ENCODE measurements at places on chromosomes 16 and 17.

- peak; percentile 28 for DNase-seq
Measured at GRCh38 chr16:76639685-76640289, 362.6 kb downstream of the CNTNAP4 start.

DNA sequence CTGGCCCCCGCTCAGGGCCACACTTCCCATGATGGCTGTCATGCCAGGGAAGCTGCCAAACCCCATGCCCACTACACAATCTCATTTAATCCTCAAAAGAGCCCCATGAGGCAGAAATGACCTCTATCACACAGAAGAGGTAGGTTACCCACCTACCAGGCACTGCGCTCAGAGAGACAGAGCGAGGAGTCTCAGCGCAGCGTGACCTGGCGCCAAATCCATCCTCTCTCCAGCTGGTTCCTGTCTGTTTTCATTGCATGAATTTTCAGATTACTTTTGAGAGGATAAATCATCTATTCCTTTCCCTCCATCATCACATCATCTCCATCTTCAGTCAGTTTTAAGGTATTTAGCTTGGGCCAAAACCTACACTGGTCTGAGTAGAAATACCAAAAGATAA is 101.5 kb upstream of the DNAH17 start:
- DNase-seq = no peak

DNA sequence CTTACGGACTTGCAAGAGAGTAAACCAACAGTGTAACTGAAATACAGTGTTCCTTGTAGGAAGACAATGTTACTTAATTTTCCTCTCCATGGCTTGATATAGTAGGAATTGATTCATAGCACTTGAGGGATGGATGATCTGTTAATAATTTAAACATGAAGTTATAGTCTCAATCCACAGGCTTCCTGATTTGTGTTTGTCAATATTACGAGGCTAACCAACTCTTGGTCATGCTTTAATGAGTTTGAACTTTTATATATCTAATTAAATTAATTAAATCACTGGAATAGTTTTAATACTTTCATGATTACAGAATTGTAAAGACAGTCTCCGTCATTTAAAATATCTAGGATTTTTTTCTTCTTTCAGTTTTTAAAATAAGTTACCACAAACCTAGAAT is 112.0 kb upstream of the HAS3 start:
- no peak for DNase-seq

DNA sequence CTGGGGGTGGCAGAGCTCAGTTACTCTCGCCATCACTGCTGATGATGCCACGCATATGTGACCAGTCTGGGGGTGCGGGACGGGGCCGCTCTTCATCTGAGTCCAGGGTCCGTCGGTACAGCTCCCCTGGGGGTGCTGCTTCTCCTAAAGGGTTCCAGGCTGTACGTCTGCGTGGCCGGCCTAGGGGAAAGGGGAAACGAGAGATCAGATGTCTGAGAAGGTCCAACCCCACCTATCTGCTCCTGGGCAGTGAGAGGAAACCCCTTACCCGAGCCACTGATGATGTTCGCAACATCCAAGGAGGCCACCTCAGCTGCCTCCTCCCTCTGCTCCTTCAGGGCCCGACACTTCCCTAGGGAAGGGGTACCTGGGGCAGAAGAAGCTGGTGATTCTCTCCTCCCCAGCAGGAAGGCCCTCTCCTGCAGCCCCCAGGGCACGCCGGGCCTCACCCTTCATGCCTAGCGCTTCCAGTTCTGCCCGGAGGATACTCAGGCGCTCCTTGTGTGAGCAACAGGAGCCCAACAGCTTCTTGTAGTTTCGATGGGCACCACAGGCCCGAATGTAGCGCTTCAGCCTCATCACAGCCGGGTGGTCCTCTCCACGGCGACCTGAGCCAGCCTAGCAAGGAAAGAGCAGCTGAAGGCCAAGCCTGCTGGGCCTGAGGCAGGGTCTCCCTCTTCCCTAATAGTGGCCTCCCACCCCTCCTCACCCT is 2.1 kb downstream of the HIRIP3 start:
- no peak for DNase-seq

DNA sequence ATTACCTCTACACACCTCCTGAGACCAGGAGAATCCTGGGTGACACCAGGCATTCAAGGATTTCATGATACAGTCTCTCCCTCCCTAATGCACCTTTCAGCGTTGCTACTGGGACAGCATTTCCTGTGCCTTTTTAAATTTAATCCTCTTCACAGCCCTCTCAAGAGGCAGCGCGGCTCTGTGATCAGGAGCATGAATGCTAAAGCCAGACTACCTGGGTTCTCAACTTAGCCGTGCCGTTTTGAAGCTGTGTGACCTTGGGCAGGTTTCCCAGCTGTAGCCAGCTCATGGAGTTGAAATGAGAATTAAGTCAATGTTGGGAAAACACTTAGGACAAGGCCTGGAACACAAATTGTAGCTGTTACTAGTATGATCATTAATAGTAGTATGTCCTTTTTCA is 191.8 kb downstream of the XYLT1 start:
- no peak for DNase-seq

DNA sequence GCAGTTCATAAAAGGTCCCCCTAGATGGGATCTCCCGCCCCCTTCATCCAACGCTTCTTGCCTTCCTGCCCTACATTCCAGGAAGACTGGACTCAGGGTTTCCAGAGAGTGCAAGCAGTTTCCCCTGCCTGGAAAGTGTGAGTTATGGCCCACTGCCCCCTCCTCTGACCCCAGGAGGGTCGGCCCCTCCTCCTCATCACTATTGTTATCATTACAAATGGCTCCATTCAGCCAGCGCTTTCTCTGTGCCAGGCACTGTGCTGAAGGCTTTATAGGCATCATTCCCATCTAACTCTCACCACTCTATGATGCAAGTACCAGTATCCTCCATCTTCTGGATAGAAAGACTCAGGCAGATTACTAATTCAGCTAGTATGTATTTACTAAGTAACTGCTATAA is 90.7 kb downstream of the USP31 start:
- DNase-seq = no peak

DNA sequence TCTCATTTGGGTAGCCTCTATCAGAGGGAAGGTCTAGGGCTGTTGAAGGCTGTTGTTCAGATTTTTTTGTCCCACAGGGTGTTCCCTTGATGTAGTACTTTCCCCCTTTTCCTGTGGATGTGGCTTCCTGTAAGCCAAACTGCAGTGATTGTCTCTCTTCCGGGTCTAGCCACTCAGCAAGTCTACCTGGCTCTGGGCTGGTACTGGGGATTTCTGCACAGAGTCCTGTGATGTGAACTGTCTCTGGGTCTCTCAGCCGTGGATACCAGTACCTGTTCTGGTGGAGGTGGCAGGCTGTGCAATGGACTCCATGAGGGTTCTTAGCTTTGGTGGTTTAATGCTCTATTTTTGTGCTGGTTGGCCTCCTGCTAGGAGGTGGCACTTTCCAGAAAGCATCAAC is 23.3 kb upstream of the CCR7 start:
- no peak for DNase-seq

DNA sequence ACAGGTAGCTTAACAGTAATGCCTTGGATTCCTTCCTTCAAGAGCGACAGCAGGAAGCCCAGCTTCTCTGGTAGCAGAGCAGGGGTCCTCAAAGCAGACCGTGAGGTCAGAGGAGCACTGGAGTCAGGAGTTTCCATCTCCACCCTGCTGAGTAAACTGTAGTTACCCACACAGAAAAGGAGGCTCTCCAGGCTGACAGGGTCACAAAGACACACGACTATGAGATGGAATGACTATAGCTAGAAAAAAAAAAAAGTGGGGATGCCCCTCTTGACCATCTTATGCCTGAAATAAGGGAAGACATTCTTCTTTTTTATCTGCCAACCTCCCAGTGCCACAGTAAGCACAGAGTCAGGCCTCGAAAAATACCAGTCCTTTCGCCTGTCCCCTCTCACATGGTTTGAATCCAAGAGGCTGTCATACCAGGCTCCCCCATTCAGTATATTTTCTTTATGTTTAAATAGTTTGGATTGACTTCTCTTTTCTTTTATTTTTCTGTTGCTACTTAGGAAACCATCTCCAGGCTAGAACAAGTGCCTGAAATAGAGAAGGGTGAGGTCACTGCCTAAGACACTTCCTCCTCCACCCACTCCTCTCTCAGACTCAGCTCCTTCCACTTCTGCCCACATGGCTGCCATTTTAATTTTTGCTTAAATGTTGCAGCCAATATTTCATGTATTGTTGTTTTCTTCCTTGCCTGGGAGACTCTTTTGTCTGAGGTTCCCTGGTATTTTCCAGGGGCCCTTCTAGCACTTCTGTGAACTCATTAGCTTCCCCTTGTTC is 707.4 kb downstream of the MAF start:
- DNase-seq = no peak

- no peak for DNase-seq
Measured at GRCh38 chr16:27439271-27440018, 37.5 kb downstream of the IL21R start.

DNA sequence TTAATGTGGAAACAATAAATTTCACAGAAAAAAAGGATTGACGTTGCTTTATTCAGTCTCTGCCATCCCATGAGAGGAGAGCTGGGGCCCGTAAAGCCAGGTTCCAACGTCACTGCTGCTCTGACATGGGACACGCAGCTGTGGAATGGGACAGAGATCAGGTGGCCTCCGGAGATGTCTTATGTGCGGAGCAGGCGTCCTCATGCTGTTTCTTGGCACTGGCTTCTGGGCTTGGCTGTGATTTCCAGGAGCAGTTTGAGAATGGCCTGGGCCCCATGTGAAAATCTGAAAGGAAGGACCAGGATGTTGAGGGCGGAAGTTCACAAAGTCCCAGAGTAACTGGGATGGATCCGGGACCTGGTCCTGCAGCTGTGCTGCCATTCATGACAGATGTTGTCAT is 32.4 kb downstream of the NDEL1 start:
- DNase-seq = no peak

DNA sequence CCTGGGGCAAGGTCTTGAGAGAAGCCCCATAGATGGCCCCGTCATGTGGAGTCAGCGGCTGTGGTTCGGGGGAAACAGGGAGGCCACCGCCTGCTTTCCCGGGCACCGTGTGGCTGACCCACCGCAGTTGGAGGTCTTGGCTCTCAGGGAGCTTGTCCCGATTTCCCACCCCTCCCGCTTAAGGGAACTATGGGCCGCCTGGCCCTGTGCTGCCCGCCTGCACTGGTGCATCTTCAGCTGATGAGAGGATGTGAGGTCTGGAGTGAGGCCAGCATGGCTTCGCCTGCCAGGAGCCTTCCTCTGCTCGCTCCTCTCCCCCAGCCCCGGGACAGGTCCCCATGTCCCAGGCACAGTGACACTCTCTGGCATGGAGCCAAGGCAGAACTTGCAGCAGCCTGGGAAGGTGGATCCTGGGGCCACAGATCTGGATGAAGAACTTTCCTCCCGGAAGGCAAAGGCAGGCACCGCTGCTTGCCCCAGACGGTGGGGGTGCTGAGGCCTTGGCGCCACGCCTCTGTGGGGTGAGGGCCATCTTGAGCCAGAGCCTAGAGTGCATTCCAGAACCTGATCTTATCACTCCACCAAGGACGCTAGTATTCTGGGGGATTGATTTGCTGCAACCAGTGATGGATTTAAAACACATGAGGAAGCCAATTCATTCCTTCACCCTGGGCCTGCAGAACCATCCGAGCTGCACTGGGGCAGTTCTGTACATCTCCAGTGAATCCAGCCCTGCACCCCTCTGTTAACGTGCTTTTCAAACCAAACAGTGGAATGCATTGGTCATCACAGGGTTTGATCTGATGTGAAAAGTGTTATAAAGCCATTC is 178.6 kb upstream of the TNRC6C start:
- no peak for DNase-seq

- DNase-seq = peak; percentile 68
Measured at GRCh38 chr16:14289692-14290340, 218.7 kb downstream of the MRTFB start.

- no peak for DNase-seq
Measured at GRCh38 chr17:7915179-7915610, 894 bp downstream of the RNF227 start.

- DNase-seq = peak; percentile 22
Measured at GRCh38 chr16:56866955-56867830, 2.2 kb downstream of the SLC12A3 start.

GRCh38 chr17:57513569-57513968 is 231.5 kb downstream of the CCDC182 start:
- DNase-seq = no peak

GRCh38 chr16:55871411-55872038 is 3.6 kb downstream of the CES5A start:
- DNase-seq = no peak

DNA sequence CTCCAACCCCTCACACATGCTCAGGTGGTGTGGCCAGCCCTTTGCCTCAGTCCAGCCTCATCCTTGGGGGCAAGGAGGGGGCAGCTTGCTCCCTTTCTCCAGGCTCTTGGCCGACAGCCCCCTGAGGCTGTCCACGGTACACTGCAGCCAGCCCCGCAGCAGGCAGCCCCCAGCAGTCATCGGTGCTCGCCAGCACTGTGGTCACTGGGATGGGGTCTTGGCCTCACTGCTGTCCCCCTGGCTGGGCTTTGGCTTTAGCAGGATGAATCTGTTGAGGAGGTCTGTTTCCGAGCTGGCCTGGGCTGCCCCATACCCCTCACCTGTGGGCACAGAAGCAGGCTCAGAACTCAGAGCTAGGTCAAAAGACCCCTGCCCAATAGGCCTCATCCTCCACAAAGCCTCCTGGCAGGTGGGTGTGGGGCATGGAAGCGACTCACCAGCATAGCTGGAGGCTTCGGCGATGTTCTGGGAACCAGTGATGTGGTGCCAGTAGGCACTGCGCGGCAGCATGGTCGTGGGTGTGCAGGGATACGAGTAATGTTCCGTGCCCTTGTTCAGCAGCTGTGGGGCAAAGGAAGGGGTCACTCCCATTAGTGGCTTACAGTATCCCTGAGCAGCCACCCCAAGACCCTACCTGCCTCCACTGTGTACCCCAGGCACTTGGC is 10.8 kb downstream of the POLR2C start:
- no peak for DNase-seq

DNA sequence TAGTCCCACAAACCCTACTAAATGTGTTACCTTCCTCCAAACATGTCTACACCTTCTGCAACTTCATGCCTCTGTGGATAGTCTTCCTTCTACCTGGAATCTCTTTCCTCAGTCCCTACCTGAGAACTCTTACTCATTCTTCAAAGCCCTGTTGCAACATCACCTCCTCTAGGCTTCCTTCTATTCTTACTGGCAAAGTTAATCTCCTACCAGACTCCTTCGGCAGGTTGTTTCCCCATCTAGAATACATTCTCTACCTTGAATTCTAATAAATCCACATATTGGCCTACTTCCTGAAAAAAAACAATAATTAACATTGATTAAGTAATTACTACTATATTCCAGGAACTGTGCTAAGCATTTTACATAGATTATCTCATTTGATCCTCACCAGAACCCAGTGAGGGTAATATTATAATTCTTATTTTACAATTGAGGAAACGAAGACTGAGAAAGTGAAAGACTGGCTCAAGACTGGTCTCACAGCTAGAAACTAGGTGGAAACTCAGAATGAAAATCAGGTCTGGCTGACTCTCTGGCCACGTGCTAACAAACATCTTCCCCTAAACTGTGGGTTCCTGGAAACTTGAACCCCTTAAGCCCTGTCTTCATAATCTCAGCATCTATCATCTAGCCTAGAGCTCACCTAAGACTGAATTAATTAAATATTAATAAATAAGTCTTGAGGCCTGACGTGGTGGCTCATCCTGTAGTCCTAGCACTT is 4.6 kb upstream of the STAT3 start:
- DNase-seq = no peak
